Left forelimb (tissue), 1 donor: ENCODE measurements at places on chromosomes 12 and 14.

GRCh38 chr14:35247777-35248475, 44.3 kb upstream of the PSMA6 start:
- DNase-seq, result no peak

GRCh38 chr14:67253076-67253635, 11.9 kb downstream of the PALS1 start:
- DNase-seq, result no peak

DNA sequence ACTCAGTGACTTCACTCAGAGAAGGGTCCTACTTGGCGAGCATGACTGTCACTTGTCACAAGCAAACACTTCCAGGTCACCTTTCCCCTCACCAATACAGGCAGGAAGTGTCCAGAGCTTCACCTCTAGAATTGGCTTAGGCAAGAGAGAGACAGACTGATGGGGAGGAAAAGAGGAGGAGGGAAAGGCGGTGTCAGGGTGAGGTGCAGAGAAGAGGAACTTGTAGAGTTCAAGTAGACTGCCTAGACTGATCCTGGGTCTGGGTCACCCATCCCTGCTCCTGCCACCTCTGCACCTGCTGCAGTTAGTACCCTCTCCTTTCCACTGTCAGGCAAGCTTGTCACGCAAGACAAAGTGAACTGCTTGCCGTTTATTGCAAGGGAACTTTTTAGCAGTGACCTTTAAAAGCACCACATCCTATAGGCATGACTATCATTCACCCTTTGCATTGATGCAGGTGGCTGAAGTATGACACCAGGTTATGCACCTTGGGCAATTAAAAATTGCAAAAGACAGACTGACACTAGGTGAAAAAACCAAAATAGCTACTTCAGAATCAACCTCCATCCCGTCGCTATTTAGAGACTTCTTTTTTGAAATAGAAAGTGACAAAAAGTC, 292.4 kb downstream of the SYT1 start:
- DNase-seq, result no peak

DNA sequence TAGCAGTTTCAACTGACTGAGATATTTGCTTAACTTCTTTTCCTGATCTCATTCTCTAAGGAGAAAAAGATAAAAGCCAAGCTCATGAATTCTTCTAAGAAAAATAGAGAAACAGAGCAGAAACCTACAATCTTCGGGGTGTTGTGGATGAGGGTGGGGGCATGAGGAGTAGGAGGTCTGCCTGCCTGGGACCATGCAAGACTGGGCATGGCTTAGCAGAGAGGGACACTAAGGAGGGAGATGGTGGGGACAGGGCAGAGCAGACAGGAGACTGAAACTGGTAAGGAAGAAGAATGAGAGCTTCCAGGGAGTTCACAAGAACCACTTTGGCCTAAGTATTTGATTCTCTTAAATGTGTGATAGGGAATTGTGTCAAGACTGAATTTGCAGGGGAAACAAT, 188.0 kb downstream of the CFAP54 start:
- DNase-seq, result no peak

DNA sequence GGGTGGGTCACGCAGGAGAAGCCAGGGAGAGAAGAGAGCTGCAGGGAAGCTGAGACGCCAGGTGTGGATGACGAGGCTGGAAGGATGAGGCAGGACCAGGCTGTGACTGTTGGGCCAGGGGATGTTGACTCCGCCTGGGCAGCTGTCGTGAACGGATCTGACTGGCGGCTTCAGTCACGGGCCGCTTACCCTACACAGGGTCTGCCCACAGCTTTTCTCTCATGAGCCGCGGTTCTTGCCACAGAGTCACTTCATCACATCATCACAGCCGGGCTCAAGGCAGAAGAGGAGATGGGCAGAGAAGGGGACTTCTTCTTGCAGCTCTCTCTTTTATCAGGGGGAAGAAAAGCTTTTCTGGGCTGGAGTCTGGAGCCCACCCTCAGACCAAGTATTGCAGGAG, 7.7 kb downstream of the CLBA1 start:
- no peak for DNase-seq

- no peak for DNase-seq
Measured at GRCh38 chr14:67952786-67953185, 133.2 kb downstream of the RAD51B start.

DNA sequence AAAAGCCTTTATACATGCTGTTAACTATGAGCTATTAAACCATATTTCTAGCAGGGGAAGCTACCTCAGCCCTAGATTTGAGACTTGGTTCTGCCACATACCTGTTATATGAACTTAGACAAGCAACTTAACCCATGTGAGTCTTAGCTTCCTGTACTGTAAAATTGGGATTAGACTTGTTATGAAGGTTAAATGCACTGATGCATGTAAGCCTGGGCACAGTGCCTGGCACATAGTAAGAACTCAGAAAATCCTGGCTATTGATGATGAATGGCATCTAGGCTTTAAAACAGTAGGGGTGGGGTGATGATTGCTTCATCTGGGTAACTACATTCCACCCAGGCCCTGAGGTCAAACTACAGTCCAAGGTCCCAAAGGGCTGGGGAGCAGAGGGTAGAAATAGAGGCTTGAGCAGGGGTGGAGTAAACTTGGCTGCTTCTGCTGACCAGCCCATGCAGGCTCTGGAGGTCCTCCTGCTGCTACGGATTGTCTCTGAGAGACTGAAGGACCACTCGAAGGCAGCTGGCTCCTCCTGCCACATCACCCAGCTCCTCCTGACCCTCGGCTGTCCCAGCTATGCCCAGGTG, 11.3 kb downstream of the ESPL1 start:
- DNase-seq, result no peak

GRCh38 chr12:581321-581720, 81.9 kb downstream of the NINJ2 start:
- no peak for DNase-seq

DNA sequence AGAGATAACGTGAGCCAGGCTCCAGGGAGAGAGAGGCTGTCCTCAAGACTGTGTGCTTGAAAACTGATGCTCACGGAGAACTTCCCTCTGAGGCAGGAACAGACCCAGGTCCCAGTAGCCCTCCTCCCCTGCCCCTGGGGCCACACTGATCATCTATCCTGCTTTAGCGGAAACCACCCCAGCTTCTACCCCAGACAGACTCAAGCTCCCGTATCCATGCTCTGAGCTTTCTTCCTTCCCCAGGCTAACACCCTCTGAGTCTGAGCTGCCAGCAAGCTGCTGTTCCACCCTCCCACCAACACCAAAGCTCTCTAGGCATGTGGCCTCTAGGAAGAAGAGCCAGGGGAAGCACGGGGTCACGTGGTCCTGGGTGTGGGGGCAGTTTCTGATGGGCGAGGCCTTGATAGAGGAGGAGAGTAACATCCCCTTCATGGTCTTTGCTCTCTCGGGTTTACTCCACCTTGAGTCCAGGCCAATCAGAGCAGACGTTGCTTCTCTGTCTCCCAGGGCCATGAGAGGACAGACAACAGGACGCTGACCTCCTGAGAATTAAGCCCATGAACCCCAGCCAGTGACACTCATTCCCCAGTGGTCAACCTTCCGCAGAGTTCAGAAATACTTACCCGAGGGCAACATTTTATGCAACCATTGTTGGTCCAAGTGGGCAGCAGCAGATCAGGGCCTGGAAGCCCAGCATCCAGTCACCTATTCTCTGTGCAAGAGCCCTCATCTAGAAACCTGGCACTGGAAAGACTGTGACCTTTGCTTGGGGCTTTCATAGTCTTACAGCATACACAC, 1.4 kb downstream of the PCK2 start:
- no peak for DNase-seq

- DNase-seq, result no peak
Measured at GRCh38 chr12:30754383-30754749, 385 bp downstream of the CAPRIN2 start.

- no peak for DNase-seq
Measured at GRCh38 chr14:73211251-73212040, 25.9 kb upstream of the PAPLN start.

DNA sequence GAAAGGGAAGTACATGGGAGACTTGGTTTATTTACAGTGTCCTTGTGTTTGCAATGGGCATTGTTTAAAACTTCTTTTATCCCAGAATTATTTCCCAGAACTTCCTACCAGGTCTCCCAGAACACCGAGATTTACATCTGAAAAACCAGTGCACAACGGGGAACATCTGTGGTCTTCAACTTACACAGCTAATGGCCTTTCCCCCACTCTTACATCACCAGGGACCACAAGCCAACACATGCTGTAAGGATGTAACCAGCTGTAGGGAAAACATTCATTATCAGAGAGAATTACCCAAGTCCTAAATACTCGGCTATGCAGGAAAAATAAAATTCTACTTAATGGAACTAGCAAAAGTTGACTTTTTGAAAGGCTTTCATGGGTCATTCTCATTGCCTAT, 267.6 kb downstream of the DUSP6 start:
- no peak for DNase-seq

DNA sequence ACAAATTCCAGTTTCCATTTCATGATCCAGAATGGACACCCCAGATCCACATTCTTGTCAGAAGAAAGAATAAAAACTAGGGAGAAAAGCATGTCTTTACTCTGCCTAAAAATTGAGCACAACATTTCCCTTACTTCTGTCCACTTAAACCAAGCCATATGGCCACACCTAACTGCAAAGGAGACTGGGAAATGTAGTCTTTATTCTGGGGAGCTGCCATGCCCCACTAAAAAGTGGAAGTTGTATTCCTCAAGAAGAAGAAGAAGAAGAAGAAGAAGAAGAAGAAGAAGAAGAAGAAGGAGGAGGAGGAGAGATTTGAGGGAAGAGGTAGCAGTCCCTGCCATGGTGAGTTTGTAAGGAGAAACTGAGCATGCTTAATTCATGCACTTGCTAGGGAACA, 84.5 kb downstream of the GPR65 start:
- no peak for DNase-seq

DNA sequence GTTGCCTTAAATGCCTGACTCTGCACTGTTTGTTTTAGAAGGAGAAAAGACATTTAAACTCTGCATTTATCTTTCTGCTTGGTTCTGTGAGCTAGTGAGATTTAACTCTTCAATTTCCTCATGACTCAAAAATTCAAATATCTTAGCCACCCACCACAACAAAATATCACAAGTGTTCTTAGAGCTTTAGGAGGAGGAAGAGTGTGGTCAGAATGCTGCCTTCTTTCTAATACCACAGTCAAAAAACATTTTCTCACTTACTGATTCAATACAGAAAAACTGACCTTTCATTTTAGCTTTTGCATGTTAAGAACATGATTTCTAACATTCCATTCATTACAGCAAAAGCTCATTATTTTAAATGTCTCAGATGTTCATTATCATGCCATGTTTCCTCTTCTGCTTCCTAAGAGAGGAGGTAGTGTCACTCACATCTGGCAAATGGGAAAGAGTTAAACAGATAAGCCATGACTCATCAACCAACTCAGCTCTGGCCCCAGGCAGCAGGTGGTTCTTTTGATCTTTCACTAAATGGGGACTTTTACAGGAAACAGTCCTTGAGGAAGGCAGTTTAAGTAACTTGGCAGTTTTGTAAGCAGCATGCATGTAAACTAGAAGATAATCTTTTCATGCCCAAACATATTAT, 56.4 kb upstream of the RNU6-8 start:
- DNase-seq, result no peak

DNA sequence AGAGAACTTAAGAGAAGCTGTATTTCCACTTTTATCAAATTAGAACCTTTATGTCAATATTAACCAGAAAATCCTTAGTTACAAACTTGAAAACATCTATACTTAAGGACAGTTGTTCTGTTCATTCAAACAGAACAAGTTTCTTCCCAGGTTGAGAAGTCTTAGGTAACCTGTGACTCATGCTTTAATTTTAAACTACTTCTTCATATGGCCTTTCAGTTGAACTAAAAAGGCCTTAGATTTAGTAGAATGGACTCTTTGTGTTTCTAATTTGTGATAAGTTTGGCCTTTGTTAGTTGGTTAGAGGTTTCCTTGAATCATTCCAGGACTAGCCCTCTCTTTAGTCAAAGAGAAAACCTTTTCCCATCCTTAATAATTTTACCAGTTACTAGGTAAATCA, 274.2 kb downstream of the FUT8 start:
- DNase-seq, result no peak

DNA sequence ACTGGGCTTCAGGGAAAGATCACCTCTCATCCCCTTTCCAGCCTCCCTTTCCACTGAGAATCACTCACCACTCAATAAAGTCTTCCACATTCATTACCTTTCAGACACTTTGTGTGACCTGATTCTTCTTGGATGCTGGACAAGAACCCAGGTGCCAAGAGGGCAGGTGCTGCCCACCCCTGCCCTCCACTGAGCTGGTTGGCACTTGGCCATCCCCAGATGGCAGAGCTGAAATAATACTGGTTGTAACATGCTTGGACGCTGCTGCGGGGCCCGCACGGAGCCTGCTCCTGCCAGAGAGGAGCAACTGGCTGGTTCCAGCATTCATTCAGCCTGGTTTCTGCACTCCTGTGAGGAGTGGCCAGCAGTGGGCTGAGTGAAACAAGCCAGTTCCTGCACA, 386.7 kb upstream of the CCDC196 start:
- no peak for DNase-seq

DNA sequence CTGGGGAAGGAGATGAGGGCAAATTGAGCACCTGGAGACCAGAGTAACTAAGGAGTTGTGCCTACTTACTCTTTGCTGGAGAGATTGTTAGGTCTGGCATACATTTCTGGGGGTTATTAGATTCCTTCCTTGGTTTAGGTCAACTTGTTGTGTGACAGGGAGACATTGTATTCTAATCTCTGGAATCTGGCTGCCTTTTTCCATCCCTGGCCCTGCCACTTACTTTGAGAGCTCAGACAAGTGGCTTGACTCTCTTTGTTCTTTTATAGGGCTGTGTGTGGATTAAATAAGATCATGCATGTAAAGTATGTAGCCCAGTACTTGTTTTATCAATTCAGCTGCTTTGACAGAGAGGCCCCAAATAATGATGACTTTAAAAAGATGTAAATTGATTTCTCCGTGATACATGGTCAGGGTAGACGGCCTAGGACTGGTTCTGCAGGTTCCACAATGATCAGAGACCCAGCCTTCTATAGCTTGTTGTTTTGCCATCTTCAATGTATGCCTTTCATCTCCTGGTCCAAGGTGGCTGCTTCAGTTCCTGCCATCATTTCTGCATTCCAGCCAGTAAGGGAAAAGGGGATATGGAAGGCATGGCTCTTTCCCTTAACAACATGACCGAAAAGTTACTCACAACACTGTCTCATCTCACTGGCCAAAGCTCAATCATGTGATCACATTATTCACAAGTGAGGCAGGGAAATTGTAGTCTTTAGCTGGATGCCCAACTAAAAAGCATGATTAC, 72.6 kb downstream of the CHST11 start:
- no peak for DNase-seq

- no peak for DNase-seq
Measured at GRCh38 chr12:31813305-31813704, 84.5 kb upstream of the AMN1 start.

DNA sequence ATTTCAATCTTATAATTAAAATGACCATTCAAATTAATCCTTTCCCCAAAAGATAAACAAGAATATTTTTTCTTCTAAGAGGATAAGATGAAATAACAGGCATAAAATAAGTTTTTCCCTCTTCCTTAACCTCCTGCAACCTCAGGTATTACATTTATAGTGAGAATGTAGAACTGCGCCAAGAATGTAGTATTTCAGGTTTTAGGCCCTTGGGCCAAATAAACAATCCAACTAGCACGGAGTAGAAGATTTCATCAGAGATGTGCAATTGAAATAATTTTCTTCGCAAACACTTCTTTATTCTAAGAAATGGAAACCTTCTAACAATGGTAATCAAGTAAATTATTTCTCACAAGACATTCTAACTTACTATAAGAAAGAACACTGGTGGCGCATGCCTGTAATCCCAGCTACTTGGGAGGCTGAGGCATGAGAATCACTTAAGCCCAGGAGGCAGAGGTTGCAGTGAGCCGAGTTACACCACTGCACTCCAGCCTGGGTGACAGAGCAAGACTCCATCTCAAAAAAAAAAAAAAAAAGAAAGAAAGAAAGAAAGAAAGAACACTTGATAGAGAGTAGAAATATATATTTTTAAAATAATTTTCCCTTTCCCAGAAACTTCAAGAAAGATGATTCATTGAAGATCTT, 100.8 kb downstream of the TAOK3 start:
- DNase-seq, result no peak
